GM18507 (cell line): ENCODE measurements at places on chromosomes 3 and 15.

- no peak for DNase-seq
Observed at GRCh38 chr3:11457135-11457534, 184.9 kb downstream of the ATG7 start.

DNA sequence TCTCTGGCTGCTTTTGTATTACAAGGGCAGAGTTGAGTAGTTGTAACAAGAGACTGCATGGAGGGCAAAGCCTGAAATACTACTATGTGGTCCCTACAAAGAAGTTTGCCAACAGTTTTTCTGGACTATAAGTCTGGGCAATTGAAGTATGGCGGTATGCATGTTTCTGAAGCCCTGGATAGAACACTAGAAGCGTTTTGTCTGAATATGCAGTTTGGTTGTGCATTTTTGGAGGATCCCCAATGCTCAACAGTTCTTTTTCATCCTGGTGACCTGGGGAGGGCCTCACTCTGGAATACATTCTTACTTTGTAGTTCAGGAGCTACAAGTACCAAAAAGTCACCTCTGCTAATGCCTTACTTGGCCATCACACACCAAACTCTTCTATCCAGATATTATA is 29.6 kb downstream of the SH3GL3 start:
- no peak for DNase-seq

- no peak for DNase-seq
Observed at GRCh38 chr3:61665987-61666386, 104.6 kb downstream of the PTPRG start.

GRCh38 chr3:140521751-140522445 is 156.0 kb upstream of the TRIM42 start:
- no peak for DNase-seq

GRCh38 chr3:139561959-139562676 is 22.6 kb upstream of the RBP1 start:
- DNase-seq = no peak

GRCh38 chr3:155444771-155445170 is 151.3 kb upstream of the STRIT1 start:
- no peak for DNase-seq
